ENCODE measurements at places on chromosomes 7 and 10. TPM values are rescaled to one million over a fixed set of nuclear protein-coding genes. Genes with fewer than 3 reads are reported as not detected.

Gene CALCR
- total RNA-seq: not detected

Gene BUD31
- total RNA-seq: 98.2 TPM

- DNase-seq: no peak
Observed at GRCh38 chr7:141788296-141788695, 1.7 kb upstream of the TAS2R5 start.

- peak; percentile 82 for DNase-seq
Observed at GRCh38 chr7:79452032-79452494, 1.4 kb downstream of the MAGI2 start.

- no peak for DNase-seq
Observed at GRCh38 chr7:16740996-16741395, 12.6 kb upstream of the TSPAN13 start.

- DNase-seq: peak; percentile 79
Observed at GRCh38 chr7:35758421-35758820, 42.4 kb upstream of the SEPTIN7 start.

GRCh38 chr7:136845899-136846465 is 22.5 kb upstream of the CHRM2 start:
- no peak for DNase-seq

Gene PRKCQ
- total RNA-seq: 3.5 TPM

DNA sequence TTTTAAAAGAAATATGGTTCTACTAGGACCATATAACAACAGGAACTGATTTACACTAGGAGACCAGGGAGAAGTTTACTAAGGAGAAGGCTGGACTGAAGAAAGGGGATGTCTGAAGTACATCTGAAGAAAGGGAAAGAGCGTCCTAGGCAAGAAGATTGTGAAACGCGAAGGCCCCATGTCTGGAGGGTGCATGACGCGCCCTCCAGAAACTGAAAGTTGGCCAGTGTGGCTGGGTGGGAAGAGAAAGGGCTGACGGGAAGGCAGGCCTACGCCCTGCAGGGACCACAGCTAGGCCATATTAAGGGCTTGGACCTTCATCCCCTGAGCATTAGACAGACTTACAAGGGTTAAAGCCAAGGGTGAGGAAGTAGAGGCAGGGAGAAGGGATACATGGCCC is 158.0 kb downstream of the TRIL start:
- no peak for DNase-seq

- DNase-seq: no peak
Observed at GRCh38 chr10:52239771-52240170, 74.3 kb upstream of the DKK1 start.

DNA sequence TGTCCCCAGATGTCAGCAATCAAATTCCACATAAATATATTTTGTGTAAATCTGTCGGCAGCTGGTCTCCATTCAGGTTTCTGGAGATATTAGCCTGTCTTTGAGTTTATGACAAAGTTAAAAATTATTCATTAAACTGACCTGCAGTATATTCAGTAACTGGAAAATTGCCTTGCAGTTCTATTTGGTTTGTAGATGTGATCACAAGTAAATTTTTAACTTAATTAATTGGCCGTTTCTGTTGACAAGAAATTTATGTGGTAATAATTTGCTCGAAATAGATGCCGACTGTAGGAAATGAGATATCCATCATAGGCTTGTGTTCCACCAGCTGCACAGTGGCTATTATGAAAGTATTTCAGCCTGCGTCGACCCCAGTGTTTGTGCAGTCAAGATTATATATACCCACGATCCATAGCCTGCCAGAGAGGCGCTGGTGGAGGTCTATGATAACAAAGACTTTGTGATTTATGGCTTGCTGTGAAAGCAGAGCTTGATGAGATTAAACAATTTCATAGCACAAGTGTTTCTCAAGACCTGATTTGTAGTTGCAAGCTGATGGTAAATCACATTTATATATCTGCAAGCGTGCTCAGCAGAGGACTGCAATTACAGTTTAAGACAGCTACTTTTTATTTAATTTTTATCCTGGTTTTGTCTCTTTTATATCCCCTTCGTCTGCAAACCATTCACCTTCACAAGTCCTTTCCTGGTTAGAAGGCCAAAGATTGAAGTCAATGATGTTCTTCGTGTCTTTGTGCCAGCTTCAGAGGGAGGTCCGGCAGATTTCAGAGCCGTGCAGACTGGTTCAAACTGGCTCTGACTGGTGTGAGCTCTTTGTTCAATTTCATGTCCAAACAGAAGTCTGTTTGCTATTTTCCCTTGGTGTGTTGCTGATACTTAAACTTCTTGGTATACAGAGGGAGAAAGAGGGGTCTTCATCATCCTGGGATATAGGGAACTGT is 850.9 kb downstream of the LRMDA start:
- no peak for DNase-seq

DNA sequence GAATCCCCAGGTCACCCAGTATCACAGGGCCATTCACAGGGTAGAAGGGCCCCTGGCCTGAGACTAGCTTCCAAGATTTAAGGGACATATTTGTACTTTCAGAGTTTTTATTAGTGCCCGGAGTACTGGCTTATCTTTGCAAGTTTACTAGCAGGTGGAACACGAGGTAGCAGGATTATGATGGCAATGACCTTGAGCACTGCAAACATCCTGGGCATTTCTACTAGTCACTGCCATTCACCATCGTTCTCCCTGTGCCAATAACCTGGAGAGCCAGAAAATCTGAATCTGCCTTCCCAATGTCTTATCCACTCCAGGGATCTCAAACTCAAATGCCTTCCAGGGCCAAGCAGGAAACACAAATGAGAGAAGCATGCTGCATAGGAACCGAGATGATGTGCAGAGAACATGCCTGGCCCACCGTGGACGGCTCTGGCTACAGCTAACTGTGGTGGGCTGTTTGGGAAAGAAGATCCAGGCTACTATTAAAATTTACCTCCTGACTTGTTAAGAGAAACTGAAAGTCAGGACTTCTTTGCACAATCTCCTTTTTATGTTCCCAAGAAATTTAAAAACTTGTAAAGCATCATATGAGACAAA is 16.7 kb downstream of the FAM53B start:
- no peak for DNase-seq

- peak; percentile 95 for DNase-seq
Observed at GRCh38 chr7:108455998-108456677, at the start of gene NRCAM. NRCAM (minus strand) TSS chr7:108456436; CDS start chr7:108240064, 216,372 bp downstream.

DNA sequence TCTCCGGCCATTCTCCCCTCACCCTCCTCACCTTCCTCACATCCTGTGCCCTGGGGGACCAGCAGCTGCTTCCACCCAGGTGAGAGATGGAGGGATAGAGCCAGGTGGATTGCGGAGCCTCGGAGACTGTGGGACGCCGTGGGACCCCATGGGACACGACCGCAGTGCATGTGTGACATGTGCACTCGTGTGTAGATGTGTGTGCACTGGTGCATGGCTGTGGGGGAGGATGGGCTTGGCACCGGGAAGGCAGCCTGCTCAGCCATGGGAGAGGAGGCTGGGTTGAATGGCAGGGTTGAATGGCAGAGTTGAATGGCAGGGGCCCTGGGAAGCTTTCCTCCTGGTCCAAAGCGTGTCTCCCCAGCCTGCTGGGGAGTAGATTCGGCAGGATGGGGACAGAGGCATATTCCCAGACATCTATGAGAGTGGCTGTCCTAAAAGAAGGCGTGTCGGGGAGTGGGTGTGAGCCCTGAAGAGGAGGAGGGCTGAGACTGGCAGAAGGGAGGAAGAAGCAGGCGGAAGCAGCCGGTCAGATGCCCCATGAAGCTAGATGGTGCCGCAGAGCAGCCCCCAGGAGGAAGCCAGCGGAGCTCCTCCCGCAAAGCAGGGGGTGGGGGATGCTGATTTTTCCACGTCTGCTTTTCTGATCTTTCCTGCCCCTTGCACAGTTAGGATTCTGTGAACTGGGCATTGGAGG is 815 bp downstream of the GIMAP8 start:
- DNase-seq: no peak

Gene PHKG1
- total RNA-seq: not detected

GRCh38 chr7:139118805-139119485 is 9.4 kb upstream of the ZC3HAV1 start:
- DNase-seq: no peak

Gene AKR1C1
- 3.7 TPM for total RNA-seq

DNA sequence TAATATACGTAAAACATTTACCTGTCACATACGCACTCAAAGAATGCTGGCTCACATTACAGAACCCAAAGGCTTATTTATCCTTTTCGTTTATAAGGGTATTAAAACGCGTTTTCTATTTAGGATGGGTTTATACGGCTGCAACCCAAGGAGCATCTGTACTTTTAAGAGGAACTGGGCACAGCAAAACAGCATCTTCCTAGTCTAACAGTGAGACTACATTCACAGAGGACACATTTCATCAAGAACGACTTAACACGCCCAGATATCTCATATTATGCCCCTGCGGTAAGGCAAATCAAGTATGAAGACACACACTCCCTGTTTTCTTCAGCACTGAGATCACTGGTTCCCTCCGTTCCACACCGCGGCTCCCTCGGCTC is 533 bp upstream of the DMTF1 start:
- DNase-seq: no peak

Gene INMT
- total RNA-seq: 5.0 TPM

DNA sequence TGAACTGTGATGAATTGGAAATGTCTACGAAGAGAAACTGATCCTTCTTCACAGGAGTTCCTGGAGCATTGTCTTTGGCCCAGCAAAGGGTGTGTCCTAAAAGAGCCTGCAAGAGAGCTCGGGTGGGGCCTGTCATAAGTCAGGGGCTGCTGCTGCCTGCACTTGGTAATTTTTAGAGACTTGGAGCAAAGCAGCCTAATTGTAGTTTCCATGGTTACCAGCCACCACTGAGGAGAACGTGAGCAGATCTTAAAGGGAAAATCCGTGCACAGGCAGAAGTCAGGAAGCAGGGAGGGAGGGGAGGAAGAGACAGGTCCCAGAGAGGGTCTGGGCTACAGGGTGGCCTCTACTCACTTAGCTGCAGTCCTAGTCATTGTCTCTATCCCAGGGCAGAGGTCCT is 463.6 kb downstream of the PLXNA4 start:
- DNase-seq: no peak

Gene NDUFB8
- 124 TPM for total RNA-seq

Gene AHR
- total RNA-seq: 5.0 TPM

Gene ENO4
- 0.84 TPM for total RNA-seq

Gene CNPY1
- not detected for total RNA-seq

Gene CCDC7
- 4.1 TPM for total RNA-seq

Gene CFAP46
- 4.6 TPM for total RNA-seq

DNA sequence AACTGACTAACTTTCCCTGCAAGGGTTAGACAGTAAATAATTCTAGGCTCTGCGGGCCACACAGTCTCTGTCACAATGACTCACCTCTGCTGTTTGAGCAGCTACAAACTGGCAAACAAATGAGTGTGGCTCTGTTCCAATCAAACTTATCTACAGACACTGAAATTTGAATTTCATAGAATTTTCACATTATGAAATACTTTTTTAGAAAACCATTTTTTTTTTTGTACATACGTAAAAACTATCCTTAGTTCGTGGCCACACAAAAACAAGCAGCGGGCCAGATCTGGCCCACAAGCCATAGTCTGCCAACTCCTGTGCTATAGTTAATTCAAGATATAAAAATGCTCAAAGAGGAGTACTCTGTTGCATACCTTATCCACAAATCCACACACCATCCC is 32.6 kb downstream of the PIP4K2A start:
- no peak for DNase-seq

- no peak for DNase-seq
Observed at GRCh38 chr10:125995726-125996304, 99.5 kb downstream of the FANK1 start.

GRCh38 chr7:106056513-106057203 is 55.5 kb downstream of the SYPL1 start:
- peak; percentile 72 for DNase-seq

DNA sequence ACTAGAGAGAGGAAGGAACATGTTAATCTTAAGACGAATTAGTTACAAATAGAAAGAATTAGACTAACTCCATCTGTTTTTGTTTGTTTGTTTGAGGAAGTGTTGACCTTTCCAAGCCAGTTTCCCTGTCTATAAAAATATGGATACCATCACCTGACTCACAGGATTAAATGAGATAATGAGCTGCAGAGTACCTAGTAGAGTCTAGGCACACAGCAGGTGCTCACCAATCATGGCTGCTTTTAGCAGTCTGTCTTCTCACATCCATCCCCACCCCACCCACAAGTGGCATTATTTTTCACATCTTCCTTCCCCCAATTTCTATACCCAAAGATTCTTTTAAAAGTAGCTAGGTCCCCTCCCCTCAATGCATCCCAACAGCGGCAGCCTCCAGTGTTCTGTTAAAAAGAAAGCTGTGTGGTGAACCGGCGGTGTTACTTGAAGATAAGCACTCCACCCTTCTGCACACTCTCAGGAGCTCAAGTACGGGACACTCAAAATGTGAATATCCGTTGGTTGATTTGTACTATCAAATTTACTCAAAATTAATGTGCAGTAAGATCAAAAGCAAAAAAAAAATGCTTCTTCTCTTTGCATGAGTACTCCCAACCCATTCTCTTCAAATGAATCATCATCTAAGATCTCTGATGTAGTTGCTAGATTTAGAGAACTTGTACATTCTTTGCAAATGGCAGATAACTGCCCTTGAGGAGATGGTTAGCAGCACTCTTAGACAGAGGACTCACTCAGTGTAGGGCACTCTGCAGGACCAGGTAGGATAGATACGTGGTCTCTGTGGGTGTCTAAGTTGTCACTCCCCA is 145.4 kb upstream of the ASAH2 start:
- DNase-seq: no peak

DNA sequence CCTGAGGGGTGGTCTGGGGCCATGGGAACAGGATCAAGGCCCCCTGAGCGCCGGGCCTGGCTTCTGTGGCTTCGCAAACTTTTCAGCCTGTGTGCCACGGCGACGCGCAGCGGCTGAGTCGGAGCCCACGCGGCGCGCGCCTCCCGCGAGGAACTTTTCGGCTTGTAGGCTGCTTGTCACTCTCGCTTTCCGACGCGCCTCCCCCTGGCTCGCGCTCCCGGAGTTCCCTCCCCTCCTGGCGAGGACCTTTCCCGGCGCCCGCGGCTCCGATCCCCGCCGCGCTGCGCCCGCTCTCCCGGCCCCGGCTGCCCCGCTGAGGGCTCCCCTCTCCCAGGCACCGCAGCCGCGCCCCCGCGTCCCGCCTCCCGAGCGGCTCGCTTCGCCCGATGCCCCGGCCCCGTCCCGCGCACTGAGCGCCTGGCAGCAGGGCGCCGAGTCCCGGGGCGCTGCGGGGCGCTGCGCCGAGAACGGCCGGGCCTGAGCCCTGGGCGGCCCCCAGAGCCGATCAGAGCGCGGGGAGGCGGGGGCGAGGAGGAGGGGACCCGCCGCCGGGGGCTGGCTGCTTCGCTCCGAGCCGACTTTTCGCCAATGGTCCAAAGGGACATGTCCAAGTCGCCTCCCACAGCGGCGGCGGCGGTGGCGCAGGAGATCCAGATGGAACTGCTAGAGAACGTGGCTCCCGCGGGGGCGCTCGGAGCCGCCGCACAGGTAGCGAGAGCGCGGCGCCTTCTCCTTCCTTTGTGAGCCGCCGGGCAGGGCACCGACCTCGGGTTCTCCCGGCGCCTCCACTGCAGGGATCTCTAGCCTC is at the start of gene CACNB2:
TSS of gene CACNB2 (plus strand) at position 276 of the 808 bp plus-strand sequence.
- peak; percentile 84 for DNase-seq

Gene SPDYE18
- not detected for total RNA-seq

Data from neural progenitor cell (in vitro differentiated cells).